Stimulated activated CD4-positive, alpha-beta T cell treated with anti-CD3 and anti-CD28 coated beads, Interleukin-15, amount 100 ng/mL, for 1 hour (primary cell): ENCODE measurements at places on chromosomes 1 and 21.

DNA sequence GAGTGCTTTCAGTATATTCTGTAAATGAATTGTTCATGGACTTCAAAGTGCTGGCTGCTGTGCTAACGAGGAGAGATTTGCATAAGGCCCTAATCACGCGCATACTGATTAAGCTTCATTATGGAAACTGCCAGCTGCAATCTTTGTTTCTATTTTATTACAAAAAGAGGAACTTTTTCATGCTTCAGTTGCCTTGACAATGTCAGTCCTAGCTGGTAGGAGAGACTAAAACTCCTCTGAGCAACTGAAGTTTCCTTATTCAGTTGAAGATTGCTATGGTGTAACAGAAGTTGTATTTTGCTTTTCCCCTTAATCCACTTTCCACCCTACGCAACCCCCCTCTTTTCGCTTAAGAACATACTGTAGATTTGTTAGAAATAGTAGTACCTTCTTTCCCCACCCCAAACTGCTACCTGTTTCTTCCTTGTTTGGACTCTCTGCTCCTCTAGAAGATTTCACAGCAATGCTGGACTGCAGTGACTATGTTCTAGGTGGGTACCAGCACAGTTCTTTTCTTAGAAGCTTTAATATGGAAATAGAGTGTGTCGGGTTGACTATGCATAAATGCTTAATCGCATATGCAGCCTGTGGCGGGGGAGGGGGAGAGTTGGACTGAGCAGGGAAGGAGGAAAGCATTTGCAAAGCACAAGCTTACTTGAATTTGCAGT lies 108.3 kb downstream of the POU2F1 start:
- no peak for DNase-seq

- DNase-seq = no peak
Observed at GRCh38 chr21:42784896-42785451, 94.4 kb downstream of the WDR4 start.

DNA sequence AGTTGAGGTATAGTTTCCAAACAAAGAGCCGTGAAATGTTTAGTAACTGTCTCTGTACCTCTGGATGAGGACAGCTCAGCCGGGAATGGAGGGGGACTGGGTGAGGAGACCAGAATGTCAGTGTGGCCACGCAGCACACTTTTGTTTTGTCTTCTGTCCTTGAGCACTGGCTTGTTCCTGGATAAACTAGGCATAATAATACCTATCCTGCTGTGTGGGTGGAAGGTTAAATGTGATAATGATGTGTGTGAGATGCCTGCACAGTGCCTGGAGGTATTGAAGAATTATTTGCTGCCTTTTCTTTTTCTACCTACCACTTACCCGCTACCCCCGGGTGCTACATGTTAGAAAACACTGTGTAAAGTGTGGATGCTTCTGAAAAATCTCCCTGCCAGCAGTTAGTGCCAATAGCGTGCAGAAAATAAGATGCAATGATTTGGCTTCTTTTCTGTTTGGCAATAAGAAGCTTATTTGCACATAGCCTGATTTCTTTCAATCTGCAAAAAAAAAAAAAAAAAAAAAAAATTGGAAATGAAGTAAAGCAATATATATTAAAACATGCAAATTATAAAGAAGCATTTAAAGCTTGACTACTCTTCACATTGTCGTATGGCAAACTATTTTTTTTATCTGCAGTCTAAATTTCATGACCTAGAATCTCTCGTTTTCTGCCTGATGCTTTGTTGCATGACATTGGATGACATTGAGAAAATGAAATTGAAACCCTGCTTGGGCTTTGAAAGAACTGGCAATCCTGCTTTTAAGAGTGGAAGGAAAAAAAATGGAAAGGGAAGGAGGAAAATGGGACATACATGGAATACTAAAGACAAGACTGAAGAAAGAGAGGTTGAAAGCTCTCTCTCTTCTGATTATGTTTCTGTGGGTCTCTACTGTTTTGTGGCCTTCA lies 89.5 kb downstream of the DISC1 start:
- no peak for DNase-seq

DNA sequence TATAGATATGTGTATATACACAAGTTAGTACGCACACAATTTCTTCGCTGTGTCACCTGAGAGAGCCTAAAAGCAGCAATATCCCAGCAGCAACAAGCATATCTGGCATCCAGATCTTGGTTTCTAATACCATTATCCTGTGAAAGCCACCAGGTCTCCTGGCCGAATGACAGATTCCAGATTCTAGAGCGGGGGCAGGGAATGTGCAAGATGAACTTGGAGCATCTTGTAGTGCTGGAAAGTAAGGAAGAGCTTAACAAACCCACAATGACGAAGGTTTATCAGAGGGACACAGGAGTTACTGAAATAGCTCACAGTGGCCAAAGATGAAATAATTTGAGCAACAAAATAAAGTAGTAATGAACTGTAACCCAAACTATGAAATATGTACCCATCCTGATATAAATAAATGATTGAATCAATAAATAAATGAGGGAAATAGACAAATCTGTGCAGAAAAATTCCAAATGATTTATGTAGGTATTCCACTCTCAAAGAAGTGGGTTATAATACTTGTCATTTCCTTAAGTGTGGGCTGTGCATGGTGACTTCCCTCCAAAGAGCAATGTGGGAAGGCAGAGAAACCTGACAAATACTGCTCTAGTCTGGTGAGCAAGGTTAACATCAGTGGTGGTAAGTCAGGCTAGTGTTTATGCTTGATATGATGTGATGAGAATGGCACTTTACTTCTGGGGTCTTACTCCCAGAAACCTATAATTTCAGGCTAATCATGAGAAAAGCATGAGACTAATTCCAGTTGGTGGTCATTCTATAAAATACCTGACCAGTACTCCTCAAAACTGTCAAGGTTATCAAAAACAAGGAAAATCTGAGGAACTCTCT lies 67.9 kb downstream of the LRRC8D start:
- DNase-seq = no peak

- no peak for DNase-seq
Observed at GRCh38 chr1:38489844-38490270, 369.7 kb downstream of the RRAGC start.

DNA sequence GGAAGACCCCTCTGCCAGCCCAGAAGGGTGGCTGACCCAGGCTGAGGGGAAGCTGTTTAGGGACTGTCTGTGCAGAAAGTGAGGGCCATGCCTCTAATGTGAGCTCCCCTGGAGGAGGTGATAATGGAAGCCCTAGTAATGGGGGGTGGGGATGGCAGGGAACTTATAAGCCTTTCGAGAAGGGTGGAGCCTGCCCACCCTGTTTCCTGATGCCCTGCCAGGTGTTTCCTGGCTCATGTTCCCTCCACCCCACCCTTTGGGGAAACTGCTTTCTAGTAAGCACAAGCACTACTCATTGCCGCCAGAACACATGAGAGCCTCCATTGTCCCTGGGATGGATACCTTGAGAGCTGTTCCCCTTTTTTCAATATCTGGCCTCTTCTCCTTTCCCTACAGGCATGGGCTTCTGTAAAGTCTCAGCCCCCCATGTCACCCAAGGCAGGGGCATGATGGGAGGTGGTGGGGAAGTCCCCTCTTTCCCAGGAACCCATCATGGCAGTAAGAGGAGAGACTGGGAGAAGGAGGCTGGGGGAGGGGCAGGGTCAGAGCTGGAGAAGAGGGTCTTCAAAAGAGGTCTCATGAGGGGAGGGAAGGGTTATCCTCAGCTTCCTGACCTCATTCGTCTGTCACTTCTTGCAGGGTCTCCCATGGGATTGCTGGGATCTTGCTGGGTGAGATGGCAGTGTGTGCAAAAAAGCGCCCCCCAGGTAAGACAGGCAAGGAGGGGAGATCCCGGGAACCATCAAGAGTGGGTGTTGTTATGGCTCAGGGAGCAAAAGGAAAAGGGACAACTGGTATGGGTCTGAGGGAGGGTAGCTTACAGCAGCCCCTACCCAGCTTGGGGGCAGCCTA lies 2.4 kb downstream of the ATP8B2 start:
- no peak for DNase-seq

DNA sequence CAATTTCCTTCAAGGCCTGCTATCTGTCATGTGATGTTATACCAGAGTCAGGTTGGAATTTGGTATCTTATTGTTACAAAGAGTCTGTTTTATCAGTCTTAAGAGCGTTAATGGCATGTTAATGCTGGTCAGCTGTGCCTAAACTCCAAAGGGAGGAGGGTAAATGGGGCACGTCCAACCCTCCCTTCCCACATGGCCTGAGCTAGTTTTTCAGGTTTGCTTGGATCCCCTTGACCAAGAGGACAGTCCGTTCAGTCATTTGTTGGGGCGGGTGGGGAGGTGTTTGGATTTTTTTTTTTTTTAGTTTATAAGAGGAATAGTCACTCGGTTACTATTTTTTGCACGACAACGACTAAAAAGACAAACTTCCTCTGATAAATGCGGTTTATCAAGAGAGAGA lies 63.8 kb upstream of the LYST start:
- DNase-seq = no peak

GRCh38 chr1:235852887-235853286 lies 13.8 kb downstream of the LYST start:
- DNase-seq = no peak
